ENCODE measurements at places on chromosomes 12 and 14. TPM values are rescaled to one million over a fixed set of nuclear protein-coding genes. Genes with fewer than 3 reads are reported as not detected.

- peak; percentile 60 for DNase-seq
Measured at GRCh38 chr14:101229666-101230065, 326.1 kb upstream of the RTL1 start.

DNA sequence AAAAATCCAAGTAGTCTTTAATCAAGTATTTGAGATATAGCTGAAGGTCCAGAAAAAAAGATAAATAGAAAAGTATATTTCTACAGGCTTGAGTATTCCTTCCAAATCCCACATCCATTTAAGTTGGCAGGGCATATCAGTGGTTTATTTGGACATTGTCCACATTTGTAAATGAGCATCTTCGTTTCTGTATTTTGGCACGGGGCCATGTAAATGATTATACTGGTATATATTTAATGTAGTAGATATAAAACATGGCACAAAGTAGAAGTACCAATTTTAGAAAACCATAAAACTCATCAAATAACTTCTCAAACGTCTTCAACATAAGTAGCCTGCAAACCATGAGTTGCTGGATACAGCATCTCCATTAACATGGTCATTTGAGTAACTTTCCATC is 437.4 kb upstream of the SOX5 start:
- no peak for DNase-seq

The SYNE2 gene
- total RNA-seq: 267 TPM

GRCh38 chr12:18703911-18704310 is 33.9 kb downstream of the PLCZ1 start:
- no peak for DNase-seq

GRCh38 chr12:12691549-12691948 is 4.4 kb downstream of the GPR19 start:
- DNase-seq: no peak

DNA sequence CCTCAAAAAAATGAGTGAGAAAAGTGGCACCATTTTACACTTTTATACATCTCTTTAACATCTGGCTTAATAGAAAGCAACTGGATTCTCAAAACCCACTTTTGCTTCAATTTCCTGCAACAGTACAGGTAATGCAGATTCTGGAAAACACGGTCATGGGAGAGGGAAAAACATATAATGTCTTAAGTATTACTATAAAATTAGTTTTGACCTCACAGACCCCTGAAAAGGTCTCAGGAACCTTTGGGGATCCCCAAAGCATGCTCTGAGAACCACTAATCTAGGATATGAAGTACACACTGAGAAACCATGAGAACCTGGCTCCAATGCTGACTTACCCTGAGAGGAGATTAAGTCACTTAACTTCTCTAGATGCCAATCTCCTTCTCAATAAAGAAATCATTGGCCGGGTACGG is 64.7 kb downstream of the PPP2R5E start:
- DNase-seq: no peak

DNA sequence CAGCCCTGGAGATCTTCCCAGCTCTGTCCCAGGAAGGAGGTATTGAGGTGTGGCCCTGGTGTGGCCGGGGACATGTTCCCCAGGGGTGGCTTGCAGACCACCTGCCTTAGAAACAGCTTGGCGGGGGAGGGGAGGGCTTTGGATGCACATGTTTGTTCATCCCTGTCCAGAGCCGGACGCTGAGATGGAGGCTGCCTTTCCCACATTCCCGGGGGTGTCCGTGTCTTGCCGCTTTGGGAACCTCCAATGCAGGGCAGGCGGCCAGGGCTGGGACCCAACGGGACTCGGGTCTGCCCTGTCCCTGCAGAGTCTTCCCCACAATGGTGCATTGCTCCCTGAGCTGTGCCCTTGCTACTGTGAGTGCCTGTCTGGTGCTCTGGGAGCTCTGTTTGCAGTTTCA is 319.5 kb upstream of the SFSWAP start:
- DNase-seq: no peak

The ASCL1 gene
- total RNA-seq: not detected

- no peak for DNase-seq
Measured at GRCh38 chr14:66624336-66624937, 116.5 kb downstream of the GPHN start.

The KLRC1 gene
- 0.80 TPM for total RNA-seq

DNA sequence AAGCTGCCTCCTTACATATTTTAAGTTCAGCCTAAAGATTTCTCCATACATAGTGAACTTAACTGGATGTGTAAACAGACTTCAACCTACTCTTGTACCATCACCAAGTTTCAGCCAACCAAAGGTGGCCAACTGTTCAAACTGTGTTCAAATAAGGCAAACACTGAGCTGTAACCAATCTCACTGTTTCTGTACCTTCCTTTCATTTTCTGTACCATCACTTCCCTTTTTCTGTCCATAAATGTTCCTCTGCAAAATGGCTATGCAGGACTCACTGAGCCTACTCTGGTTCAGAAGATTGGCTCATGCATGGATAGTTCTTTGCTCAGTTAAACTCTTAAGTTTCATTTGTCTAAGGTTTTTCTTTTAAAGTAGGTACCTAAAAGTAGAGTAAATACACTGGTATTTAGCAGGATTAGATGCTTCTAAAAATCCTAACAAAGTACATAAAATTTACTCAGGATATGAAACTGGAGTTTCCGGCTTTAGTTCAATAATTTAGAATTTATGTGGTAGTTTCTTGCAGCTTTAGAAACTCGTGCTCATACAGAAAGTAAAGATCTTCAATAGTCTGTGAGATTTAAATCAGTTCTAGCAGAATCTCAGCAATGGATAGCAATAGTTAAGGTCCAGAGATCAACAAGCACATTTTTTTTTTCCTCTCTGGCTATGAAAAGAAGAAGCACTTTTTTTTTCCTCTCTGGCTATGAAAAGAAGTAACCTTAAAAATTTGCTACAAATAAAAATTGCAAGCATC is 282.0 kb upstream of the PPFIA2 start:
- no peak for DNase-seq

GRCh38 chr12:97616946-97617345 is 154.3 kb downstream of the RMST start:
- DNase-seq: no peak

DNA sequence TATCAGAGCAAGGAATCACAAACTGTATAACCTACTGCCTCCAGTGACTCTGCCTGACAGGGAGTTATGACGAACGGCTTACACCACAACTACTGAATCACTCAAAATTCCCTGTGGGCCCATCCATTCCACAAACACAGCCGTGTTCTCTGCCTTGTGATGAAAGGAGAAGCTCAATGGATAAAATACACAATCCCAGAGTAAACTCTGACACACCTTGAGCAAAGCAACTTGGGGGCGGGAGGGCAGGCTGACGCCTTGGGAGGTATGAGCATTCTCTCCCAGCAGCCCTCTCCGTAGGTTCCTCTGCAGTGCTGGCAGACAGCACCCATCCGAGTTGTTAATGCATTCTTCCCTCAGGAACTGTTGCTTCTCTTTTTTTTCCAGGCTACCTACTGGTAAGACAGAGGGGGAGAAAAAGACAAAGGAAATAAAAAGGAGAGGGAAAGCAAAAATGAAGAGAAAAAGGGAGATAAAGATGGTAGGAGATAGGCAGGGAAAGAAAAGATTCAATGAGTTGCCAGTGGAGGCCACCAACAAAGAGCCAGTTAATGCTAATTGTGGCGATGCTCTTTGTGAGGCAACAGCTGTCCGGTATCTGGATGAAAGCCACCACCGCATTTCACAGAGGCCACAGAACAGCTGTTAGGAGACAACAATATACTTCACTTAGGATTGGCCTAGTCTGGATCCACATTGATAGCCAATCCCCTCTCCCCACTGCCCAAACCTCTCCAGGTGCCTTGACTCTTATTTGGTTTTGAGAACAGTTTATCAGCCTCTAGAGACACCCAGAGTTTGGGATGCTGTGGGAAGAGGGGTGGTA is 4.7 kb upstream of the DIO2 start:
- no peak for DNase-seq

DNA sequence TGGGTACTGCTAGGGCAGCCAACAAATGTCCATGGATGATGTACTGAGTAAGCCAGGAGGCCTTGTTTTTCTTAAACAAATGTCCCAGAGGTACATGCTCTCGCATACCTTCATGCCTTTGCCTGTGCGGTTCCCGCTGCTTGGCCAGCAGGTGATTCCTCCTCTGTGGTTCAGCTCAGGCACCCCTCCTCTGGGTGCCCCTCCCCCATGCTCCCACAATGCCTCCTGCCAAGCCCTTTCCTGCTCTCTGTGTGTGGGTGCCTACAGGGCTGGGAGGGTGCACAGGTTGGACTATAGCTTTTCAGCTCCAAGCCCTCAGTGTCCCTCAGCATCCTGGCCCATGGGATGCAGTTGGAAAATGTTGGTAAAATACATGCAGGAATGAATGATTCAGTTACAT is 23.5 kb downstream of the ASB2 start:
- no peak for DNase-seq

GRCh38 chr14:38930022-38930421 is 173.0 kb downstream of the SEC23A start:
- DNase-seq: no peak

The MYRFL gene
- 0.19 TPM for total RNA-seq

The MYF6 gene
- not detected for total RNA-seq

The FAM90A1 gene
- 0.48 TPM for total RNA-seq

DNA sequence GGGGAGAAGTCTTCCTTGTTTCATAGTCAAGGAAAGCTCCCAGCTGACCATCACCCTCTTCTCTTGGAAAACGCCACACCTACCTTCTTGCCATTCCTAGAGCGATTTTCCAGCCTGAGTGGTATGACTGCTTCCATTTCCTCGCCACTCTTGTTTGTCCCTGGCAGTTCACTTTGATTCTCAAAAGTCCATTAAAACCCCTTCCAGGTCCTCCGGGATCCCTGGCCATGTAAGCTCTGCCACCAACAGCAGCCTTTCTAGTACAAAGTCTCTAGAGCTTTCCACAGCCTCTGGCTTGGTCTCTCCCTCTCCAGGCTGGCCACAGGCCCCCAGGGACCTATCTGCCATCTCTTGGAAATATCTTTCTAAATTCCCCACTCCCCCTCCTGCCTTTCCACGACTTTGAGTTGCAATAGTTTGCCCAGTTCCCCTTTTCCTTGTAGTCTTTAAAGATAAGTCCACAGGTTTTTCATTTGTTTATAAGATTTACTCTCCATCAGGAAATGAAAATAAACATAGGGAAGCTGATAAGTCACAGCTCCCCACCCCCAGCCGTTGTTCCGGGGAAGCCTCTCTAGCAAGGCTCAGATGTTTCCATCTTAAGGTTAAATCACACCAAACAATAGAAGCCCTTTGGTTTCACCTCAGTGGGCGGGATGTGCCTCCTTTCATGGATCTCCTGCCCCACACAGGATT is 42.9 kb upstream of the SINHCAF start:
- DNase-seq: no peak

DNA sequence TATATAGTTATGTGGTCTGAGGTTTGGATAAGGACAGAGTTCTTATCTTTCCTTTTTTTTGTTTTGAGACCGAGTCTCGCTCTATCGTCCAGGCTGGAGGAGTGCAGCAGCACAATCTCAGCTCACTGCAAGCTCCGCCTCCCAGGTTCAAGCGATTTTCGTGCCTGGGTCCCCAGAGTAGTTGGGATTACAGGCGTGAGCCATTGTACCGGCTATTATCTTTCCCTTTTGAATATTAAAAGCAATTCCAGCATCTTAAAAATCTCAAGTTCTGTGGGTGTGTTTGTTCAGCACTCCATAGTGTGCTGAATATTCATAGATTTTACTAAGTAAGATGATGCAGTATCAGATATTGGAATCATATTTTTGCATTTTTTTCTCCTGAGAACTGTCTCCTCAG is 404.4 kb upstream of the RGS6 start:
- no peak for DNase-seq

The CLEC4D gene
- 4.8 TPM for total RNA-seq

GRCh38 chr12:22396735-22397134 is 62.2 kb upstream of the ST8SIA1 start:
- no peak for DNase-seq

The RIMKLB gene
- total RNA-seq: 40.7 TPM

GRCh38 chr12:20507056-20507455 is 138.7 kb downstream of the PDE3A start:
- no peak for DNase-seq

GRCh38 chr14:74661726-74662450 is 49.9 kb upstream of the LTBP2 start:
- no peak for DNase-seq

GRCh38 chr14:106586098-106586704 is 1059.8 kb downstream of the TMEM121 start:
- DNase-seq: no peak

The HDAC7 gene
- 105 TPM for total RNA-seq

The GPRC5A gene
- 41.5 TPM for total RNA-seq

The KSR2 gene
- total RNA-seq: not detected

DNA sequence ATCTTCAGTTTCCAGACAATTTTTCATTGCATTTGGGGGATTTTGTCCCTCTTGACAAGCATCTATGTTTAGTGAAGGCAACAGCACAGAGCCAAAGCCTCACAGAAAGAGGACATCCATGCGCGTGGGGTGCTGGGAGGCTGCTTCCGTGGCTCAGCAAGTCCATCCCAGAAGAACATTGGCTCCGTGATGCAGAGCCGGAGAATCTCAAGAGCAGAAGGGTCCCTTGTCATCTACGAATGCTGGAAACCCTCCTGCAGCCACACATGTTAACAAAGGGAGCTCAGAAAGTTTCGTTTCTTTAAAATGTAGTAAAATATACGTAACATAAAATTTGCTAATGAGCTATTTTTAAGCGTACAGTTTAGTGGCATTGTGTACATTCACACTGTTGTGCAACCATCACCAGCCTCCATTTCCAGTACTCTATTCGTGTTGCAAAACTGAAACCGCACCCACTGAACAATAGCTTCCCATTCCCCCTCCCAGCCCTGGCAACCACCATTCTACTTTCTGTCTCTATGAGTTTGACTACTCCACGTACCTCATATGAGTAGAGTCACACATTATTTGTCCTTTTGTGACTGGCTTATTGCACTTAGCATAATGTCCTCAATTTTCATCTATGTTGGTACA is 185.9 kb downstream of the TTC7B start:
- no peak for DNase-seq

DNA sequence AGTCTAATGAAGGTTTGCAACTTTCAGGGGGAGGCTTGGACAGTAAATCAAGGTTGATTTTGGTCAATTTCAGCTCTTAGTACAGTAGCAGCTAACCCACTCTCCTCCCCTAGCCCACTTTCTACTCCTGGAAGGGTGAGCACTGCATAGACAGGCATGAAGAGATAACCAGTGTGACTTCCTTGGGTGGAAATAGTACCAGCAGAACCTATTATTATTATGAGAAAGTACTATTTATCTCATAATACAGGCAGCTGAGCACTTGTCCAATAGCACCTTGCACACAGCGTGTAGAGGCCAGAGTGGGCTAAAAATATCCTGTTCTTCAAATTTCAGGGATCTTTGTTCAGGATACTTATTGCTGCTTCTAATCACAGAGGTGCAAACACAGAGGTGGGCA is 96.2 kb upstream of the FKBP4 start:
- DNase-seq: no peak

The BCL11B gene
- total RNA-seq: 0.67 TPM
